ENCODE measurements at places on chromosomes 1 and 21.

GRCh38 chr1:106113851-106114250 lies 942.6 kb upstream of the PRMT6 start:
- DNase-seq = no peak

- no peak for DNase-seq
These were observed 14.1 kb downstream of the EPB41 start for GRCh38 chr1:28928314-28928941.

GRCh38 chr21:45843426-45843825 lies 138.1 kb upstream of the COL6A1 start:
- DNase-seq = no peak

- no peak for DNase-seq
These were observed 141.8 kb upstream of the ZRANB2 start for GRCh38 chr1:71222668-71223067.

DNA sequence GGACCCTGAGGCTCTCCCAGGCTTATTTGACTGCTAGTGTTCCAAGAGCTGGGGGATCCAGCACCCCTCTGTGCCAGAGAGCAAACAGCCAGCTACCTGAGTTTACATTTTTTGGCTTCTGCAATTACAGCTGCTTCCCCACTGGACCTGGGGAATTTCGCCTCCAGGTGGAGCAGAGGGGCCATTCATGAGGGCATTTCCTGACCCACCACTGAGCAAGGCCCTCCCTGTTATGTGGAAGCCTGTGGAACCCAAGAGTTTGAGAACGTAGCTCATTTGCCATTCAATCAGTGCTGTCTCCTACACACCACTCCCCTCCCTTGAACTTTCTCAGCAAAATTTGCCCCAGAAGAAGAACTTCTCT lies 42.7 kb upstream of the TMEM51 start:
- DNase-seq = peak; percentile 84

GRCh38 chr1:99685516-99686180 lies 39.7 kb downstream of the PALMD start:
- peak; percentile 12 for DNase-seq

GRCh38 chr21:39720126-39720778 lies 24.7 kb upstream of the IGSF5 start:
- no peak for DNase-seq

DNA sequence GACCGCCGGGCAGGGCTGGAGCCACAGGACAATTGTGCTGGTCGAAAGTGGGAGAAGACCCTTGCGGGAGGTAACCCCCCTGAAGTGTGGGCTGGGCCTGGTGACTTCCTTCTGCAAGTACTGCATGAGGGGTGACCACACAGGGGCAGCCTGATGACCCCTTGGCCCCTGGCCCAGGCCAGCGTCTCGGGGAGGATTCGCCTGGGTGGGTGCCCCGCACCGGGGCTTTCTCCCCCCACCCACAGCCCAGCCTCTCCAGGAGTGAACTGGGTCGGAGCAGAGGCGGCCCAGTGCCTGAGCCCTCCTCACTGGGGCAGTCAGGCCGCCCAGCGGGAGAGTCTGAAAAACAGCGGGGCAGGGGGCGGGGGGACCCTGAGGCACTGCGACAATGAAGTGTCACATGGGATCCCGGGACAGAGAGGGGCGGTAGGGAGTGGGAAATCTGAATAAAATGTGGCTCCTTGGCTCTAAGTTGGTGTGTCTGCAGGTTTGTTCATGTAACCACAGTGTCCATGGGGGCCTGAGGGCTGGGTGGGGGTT lies 1.6 kb upstream of the DNMT3L start:
- DNase-seq = peak; percentile 88

- no peak for DNase-seq
These were observed 51.5 kb downstream of the SH3BGR start for GRCh38 chr21:39503123-39503762.

- DNase-seq = no peak
These were observed 3.7 kb upstream of the TRIM62 start for GRCh38 chr1:33185541-33185940.
